Activated T-cell treated with anti-CD3 and anti-CD28 coated beads, Interleukin-2, amount 50 U/mL, for 72 hours (primary cell): ENCODE measurements at places on chromosomes 3 and 15. TPM values are rescaled to one million over a fixed set of nuclear protein-coding genes. Genes with fewer than 3 reads are reported as not detected.

DUOXA2 gene
- not detected for total RNA-seq

MEX3B gene
- total RNA-seq: 1.4 TPM

MB21D2 gene
- 10.5 TPM for total RNA-seq

SLC2A2 gene
- total RNA-seq: not detected

CD200 gene
- 23.5 TPM for total RNA-seq
